ENCODE measurements at places on chromosomes 3 and 15.

DNA sequence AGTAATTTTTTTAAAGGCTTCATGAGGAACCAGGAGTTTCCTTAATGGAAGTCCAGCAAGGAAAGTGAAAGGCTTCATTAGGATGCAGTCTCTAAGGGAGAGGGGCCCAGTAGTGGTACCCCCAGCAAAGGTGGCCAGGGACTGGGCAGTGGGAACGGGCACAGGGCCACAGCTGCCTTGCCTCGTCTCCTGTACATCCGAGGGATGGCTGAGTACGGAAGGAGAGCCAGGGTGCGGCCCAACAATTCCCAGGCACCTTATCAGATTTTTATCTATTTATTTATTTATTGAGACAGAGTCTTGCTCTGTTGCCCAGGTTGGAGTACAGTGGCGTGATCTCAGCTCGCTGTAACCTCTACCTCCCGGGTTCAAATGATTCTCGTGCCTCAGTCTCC lies 14.5 kb downstream of the SEMA3G start:
- DNase-seq: no peak

DNA sequence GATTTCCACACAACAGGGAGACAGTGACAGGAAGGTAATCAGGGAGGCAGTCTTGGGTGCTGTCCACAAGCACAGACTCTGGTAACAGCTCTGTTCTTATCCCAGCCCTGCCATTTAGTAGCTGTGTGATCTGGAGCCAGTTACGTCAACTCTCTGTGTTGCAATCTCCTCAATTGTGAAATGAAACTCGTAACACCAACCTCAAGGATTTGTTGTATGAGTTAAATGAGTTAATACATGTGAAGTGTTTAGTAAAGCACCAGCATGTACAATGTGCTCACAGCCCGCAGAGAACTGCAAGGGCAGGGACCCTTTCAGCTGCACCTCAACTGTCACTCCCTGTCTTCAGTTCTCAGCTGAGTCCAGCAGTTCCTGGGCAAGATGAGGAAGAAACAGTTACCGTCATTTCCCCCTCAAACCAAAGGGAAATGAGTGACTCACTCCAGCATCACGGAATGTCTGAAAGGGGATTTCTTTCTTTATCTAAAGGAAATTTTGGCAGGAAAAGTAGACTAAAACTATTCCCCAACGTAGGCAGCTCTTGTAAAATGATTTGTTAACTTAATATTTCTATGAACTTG lies 39.9 kb upstream of the MB21D2 start:
- no peak for DNase-seq

GRCh38 chr3:132916096-132916495 lies 122.1 kb upstream of the TMEM108 start:
- no peak for DNase-seq

- no peak for DNase-seq
Observed at GRCh38 chr3:172351895-172352466, 96.3 kb downstream of the GHSR start.

DNA sequence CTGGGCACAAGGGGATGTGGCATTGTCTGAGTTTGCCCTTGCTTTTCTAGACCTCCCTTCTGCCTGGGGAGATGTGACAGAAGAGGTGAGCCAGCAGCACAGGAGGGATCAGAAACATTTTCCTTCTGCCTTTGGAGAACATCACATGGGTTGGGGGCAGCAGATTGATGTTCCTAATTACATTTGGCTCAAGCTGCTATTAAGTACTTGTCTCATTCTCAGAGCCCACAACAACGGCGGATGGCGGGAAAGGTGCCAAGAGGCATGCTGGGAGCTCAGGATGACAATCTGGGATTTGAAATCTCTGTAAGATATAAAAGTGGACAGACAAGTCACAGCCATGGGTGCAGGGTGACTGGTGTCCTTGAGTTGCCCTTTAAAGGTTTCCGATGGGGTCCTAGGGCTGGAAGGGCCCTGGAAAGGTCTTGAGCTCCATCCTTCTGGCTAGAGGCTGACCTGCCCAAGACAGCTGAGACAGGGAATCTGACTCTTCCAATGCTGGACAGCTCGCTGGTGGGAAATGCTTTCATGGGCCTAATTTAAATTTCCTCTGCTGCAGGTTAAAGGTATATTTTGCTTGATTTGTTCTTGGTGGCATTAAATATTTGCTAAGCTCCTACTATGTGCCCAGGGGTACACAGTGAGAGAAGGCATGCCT lies 2.4 kb upstream of the CORO2B start:
- DNase-seq: no peak

GRCh38 chr3:128011140-128011539 lies 41.1 kb upstream of the SEC61A1 start:
- no peak for DNase-seq

DNA sequence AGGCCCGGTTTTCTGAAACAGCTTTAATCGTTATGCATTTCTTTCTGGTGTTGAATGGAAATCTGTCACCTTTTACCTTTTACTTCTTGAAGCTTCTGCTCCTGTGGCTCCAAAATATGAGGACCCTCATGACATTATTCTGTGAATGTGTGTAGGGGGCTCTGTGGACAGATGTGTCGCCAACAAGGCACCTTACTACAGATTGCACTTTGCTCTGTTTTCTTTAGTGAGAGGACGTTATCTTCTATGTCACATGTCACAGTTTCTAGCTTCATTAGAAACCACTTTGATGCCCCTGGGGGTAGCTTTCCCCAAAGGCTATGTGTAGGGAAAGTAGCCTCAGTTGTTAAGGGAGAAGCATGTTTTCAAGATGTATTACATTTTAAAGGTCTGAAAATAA lies 195.6 kb downstream of the ZNF621 start:
- DNase-seq: no peak

- no peak for DNase-seq
Observed at GRCh38 chr15:63606308-63606707, 9.1 kb downstream of the FBXL22 start.

DNA sequence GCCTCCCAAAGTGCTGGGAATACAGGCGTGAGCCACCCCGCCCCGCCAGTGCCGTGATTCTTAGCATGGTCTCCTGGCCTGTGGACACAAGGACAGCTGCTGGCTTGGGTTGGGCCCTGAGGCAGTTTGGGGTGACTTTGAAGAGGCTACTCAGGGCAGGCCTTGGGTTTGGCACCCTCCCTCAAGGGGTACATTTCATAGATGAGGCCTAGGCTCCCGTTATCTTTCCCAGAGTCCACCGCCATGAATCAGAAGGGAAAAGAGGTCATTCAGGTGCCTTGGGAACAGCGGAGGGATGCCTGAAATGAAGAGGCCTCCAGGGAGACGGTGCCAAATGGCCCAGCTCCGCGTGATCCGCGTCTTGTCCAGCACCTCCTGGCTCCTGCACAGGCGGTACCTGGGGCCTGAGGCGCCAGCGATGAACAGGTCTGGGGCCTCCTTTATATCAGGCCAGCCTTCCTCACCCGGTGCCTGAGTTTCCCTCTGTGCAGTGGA lies 9.3 kb downstream of the GNAI2 start:
- DNase-seq: no peak

GRCh38 chr3:117080872-117081271 lies 371.3 kb downstream of the TUSC7 start:
- DNase-seq: no peak

DNA sequence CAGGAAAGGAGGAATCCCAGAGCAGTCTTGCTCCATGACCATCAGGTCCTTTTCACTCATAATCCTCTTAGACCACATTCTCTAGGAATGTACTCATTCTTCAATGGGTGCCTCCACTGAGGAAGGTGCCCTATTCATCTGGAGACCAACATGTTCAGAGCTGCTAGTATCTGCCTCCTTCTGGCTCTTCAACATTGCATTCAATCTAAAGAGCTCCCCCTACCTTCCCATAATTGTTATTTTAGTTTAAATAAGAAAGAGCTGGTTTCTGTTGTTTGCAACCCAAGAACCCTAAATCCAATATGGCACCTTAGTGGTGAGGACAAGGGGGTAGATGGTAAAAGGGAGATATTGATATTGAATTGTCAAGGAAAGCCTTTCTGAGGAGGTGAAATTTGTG lies 67.6 kb downstream of the SCN11A start:
- DNase-seq: no peak

- DNase-seq: no peak
Observed at GRCh38 chr15:65377105-65377975, 462 bp downstream of the IGDCC3 start.

DNA sequence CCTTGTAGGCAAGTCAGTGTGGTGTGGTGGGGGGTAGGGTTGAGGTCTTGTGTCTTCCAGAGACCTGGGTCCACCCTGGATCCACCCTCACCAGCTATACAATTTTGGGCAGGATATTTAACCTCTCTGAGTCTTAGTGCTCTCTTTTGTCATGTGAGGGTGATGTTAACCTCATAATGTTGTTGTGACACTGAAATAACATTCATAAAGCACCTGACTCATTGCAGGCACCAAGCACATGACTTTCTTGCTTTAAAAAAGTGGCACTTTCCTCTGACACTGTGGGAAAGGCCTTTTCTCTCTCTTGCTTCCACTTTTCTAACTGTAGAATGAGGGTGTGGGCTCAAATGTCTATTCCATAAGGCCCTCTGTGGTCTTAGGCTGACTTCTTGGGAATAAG lies 75.5 kb downstream of the SCN10A start:
- no peak for DNase-seq

DNA sequence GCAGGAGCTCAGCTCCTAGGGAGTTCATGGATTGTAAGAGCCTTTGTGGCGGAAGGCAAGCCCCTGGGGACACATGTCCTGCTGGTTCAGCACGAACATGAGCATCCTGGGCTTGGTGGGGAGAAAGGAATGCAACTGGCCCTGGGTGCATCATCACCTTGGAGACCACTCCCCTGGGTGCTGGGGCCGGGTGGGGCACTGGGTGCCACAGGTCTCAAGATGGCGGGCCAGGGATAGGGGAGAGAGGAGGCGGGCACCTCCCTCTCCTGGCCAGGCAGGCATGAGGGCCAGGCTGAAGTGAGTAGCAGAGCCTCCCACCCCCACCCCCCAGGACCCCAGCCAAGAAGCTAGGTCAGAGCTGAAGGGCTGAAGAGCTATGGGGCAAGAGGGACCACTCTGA lies 768 bp downstream of the PCBP4 start:
- no peak for DNase-seq

GRCh38 chr3:184325269-184325668 lies 10.9 kb downstream of the EIF4G1 start:
- DNase-seq: no peak

DNA sequence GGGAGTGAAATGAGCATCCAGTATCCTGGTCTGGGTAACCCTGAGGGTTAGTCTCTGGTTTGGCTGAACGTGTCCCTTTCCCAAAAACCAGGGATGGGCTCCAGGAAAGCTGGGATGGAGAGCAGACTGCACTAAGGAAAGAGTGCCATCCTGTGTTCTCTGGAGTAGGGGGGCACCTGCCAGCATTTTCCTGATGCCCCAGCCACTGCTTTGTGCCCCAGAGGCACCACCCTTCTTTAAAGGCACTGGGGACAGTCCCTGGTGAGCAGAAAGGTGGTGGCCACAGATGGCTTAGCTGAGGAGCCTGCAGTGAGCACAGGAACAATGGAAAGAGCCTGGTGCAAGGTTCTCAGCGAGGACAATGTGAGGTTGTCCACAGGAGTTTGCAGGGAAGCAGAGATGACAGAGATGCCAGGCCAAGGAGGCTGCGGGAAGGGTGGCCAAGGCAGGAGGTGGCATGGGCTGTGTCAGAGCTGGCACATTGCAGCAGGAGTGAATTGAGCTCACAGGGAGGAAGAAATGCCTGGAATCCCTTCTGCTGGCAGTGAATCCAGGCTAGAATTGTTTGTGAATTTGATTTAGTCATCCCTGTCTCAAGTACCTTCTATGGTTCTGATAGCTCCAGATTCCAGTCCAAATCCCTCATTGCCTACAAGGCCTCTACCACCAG lies 39.9 kb downstream of the AMOTL2 start:
- DNase-seq: no peak

DNA sequence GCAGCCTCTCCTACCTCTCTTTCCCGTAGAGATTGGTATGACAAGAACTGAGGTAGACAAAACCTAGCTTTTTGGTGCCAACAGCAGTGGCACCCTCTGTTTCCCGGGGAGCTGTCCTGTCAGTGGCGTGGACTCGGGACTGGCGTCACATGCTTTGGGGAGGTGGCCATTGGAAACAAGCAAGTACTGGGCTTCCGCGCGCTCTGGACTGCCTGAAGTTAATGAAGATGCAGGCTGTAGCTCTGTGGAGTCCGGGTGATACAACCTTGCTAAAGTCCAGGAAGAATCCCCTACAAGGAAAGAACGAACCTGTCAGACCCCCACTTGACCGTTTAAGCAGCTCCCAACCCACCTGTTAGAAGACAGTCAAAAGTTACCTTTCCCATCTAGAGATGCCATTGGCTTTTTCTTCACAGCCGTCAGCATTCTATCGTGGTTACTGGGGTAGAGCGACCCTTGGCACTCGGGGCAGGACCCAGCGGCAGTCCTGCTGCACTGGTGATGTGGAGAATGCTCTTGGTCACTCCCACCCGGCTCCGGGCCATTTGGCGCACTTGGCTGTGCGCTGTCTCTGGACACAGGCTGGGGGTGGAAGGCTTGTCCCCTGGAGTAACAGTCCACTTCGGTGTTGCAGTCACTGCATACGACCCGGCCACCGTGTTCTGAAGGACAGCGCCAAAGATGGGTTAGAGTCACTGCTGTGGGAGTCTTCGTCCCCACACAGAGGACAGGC lies 120.5 kb downstream of the LRIG1 start:
- no peak for DNase-seq

- no peak for DNase-seq
Observed at GRCh38 chr15:80945605-80946004, 44.0 kb downstream of the MESD start.

DNA sequence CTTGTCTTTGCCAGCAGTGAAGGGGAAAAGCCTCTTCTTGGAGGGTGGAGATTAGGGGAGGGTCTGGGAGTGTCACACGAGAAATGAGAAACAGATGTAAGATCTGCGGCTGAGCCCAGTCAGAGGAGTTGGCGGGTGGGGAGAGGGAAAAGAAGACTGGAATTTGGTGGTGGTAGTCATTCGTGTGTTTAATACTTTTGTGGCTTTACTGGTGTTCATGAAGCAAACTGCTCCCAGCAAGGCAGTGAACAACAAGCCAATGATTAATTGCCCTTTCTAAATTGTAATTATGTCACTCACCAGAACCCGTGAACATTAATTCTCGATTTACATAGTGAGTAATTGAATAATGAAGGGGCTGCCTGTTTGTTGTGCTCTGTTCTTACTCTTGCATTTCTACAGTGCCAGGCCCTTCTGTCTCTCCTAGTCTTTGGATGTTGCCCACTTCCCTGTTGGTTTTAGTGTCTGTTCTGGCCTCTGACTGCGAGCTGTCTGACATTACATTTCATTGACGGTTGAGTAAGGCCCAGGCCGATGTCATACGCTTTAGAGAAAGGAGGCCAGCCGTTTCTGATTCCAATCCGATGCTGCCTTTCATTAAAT lies 78.0 kb downstream of the CHCHD6 start:
- no peak for DNase-seq

GRCh38 chr3:40022297-40022827 lies 213.0 kb downstream of the MYRIP start:
- no peak for DNase-seq

DNA sequence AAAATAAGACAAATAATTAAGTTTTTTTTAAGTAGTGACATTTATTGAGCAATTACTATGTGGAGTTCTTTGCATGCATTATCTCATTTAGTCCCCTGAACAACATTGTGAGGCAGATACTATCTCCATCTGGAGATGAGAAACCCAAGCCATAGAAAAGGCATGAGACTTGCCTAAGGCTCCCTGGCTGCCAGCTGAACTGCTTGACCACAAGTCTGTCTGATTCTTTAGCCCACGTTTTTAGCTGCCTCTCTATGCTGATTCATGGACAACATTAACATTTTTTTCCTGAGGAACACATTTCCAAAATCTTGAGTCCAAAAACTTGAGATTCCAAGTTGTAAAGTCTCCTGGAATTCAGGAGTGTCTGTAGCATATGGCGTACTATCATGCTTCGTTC lies 263.6 kb upstream of the GOLGA6L4 start:
- DNase-seq: no peak

GRCh38 chr3:146834917-146835316 lies 229.8 kb upstream of the PLSCR5 start:
- DNase-seq: no peak
